Nephron progenitor cell (in vitro differentiated cells): ENCODE measurements at places on chromosomes 11 and 22.

DNA sequence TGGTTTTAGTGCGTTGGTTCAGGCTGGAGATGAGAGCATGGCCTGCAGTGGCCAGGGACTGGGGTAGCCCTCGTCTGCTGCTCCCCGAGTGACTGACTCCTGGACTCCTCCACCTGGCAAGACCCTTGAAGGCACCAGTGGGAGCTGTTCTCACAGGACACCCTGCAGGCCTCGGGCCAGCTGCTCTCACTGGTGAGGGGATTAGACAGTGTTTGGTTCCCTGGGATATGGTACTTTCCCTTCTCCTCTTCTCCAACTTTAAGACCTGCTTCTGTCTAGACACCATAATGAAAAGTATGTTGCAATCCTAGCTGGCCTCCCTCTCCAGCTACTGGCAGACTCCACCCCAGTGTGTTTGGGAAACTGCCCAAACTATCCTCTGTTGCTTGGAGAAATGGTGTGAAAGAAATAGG lies 168.8 kb upstream of the CADM1 start:
- DNase-seq = no peak

- no peak for DNase-seq
Observed at GRCh38 chr22:25478528-25478927, 85.9 kb upstream of the GRK3 start.

- no peak for DNase-seq
Observed at GRCh38 chr11:71336176-71336995, 84.0 kb upstream of the SHANK2 start.

DNA sequence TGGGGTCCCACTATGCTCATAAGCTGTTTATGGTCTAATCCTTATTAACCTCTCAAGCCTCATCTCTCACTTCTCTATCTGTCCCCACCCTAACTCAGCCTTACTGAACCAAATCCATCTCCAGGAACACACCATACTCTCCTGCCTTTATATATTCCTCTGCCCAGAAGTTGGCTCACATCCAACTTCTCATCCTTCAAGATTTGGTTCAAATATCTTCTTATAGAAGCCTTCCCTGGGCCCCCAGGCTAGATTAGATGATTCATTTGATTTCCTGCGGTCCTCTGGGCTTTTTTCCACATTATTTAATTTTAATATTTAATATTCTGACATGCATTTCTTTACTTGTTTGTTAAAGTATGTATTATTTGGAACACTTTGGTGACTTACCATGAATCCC lies 23.2 kb downstream of the MEI1 start:
- DNase-seq = no peak

- DNase-seq = peak; percentile 39
Observed at GRCh38 chr22:17785185-17786184, 11.2 kb upstream of the BID start.

- no peak for DNase-seq
Observed at GRCh38 chr11:110289472-110289871, 6.9 kb downstream of the RDX start.

- DNase-seq = no peak
Observed at GRCh38 chr11:2828585-2829330, 56.8 kb downstream of the CDKN1C start.
